A673 (cell line): ENCODE measurements at places on chromosomes 6 and 20. TPM values are rescaled to one million over a fixed set of nuclear protein-coding genes. Genes with fewer than 3 reads are reported as not detected.
A peak's percentile ranks its signal among the peaks of the same experiment; 100 is the strongest.

- peak; percentile 86 for DNase-seq
These were observed 9.0 kb downstream of the ADA start for GRCh38 chr20:44642203-44643153.

DNA sequence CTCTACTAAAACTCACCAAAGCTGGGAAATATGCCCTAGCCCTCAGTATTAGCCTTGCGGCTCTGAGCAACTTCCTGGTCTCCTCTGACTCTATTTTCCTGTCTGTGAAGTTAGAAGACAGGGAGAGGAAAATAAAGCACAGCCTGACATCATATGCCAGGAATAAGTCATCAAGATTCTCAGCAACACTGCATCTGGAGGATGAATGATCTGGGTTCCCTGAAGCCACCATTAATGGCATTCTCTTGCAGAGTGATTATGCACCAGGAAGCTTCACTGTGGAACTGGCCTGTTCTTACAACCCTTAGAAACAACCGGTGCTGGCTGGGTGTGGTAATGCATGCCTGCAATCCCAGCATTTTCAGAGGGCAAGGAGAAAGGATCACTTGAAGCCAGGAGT, 12.4 kb downstream of the ADGRF5 start:
- DNase-seq = no peak

DNA sequence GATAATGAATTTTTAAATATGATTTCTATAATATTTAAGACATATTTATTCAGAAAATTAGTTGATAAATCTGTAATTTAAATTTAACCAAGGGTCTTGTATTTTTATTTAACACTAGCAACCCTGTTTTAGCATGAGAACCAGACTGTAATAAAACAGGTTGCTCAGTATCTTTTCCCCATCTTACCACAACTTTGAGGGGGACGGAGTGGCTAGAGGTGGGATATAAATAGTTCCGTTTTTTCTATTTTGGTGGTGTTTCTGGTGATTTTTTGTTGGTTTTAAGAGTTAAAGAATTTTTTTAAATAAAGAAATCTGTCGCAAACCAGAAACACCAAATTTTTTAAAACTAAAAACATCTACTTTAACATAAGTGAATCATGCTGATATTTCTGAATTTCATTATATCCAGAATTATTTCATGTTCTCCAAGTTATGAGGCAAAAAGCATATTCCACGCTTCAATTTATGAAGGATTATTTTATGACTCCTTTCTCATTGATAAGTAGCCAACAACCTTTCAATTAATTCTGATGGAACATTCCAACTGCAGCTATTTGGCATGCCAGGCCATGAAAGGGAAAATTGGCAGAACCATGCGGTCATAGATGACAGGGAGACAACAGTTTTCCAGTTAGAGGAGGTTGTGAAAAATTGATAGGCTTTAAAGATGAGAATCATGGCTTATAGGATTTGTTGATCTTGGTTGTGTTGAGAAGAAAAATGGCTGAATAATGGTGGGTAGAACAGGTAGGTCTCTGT, 151.9 kb upstream of the CARMIL1 start:
- no peak for DNase-seq

DNA sequence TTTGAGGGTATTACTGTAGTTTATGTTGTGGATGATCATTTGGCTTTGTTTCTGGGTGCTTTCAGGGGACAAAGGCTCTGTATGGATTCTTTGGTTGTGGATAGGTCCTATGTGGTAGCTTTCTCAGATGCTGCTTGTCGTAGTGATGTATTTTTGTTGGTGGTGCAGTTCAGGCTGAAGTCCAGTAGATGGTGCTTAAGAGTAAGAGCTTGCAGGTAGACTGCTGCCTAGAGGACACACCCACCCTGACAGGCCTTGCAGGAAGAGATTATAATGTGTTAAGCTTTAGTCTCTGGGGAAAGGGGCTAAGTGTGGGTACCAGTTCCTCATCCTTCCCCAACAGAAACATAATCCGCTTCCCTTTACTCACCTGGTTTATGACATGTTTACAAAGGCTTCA, 62.6 kb upstream of the ADGRB3 start:
- DNase-seq = peak; percentile 87

- DNase-seq = peak; percentile 80
These were observed 36.7 kb upstream of the AAR2 start for GRCh38 chr20:36199345-36200257.

- peak; percentile 60 for DNase-seq
These were observed 608.4 kb downstream of the EPHA7 start for GRCh38 chr6:92810913-92811312.

DNA sequence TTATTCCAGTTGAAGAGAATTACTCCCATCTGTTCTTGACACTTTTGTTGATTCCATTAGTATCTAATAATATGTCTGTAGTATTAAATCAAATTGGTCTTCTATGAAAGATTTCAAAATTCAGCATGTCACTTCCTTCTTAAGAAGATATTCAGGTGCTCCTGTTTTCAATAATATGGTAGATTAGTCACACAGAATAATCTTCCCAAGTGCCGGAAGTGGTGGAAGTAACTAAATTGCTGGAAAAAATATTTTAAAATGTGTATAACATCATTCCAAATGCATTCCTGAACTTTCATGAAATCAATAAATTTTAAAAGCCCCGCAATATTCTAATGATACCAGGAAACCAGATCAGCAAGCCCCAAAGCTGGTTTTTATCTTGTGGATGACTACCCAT, 281.3 kb downstream of the EPM2A start:
- peak; percentile 87 for DNase-seq

- no peak for DNase-seq
These were observed 40.0 kb upstream of the SCP2D1 start for GRCh38 chr20:18773566-18773965.

DNA sequence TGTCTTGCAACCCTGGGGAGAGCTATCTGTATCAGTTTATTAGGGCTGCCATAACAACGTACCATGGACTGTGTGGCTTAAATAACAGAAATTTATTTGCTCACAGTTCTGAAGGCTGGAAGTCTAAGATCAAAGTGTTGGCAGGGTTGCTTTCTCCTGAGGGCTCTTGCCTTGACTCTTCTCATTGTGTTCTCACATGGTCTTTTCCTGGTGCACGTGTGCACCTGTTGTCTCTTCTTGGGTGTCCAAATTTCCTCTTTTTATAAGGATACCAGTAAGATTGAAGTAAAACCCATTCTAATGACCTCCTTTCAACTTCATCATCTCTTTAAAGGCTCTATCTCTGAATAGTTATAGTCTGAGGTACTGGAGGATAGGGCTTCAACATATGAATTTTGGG, 72.3 kb upstream of the PDE7B start:
- no peak for DNase-seq

DNA sequence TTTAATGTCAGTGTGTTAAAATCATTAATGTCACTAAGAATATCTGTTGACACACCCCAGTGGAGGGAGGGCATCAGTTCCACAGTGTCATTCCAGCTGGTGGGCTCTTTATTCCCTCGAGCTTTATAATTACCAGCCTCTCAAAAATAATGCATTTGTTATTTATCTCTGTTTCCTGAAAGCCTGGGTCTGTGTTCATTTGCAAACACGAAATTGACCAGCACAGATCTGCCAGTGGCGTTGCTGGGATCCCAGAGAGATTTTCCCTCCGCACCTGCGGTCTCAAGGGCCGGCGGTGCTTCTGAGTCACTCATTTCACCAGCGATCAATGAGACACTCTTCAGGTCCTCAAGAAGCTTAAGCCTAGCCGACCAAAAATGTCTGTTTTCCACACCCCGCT, 5.7 kb upstream of the PYGB start:
- DNase-seq = no peak

DNA sequence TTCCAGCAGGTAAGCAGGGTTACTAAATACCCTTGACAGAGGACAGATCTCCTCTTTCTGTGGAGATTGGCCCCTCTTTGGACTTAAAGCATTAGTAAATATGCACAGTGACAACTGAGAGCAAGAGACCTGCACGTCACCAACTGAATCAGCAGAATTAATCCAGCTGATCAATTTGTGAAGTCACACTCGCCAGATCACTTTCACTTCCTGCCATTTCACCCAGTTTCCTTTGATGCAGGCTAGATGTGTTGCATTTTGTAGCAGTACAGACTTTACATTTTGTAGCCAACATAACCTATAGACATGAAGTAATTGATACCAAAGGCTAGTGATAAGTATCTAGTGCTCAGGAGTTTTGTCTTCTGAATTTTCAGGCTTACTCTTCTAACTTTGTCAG, 11.9 kb downstream of the SYNE1 start:
- no peak for DNase-seq

GRCh38 chr6:14023855-14024254, 93.7 kb upstream of the CD83 start:
- no peak for DNase-seq

GRCh38 chr6:128174724-128175123, 273.9 kb upstream of the THEMIS start:
- no peak for DNase-seq

DNA sequence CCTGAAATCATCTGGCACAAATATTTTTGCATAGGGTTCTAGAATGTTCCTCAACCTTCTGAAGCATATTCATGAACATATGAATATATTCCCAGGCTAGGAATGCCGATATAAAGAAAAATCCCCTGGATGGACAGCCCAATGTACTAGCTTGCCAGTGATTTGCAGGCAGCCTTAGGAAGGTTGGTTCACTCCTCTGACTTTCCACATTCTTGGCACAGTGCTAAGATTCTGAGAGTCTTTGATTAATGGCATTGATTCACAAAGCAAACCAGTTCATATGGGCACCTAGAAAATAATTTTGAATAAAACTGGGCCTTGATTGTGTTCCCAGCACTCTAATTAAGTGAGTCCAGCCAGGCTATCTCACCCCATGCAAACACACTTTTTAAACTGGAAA, 56.9 kb upstream of the ENPP4 start:
- no peak for DNase-seq

DNA sequence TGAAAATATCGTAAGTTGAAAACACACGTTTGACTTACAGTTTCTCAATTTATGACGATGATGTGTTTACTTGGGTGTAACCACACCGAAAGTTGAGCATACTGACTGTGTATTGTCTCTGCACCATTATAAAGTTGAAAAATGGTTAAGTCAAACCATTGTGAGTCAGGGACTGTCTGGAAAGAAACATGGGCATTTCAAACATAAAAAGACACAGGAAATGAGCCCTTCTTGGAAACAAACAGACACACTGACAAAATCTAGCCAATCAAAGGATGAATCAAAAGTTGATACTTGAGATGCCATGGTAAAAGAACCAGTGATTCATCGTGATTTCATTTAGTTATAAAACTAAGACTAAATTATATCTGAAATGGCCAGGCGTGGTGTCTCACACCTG, 5.3 kb downstream of the POPDC3 start:
- no peak for DNase-seq

GRCh38 chr6:62035952-62036351, 250.1 kb downstream of the KHDRBS2 start:
- no peak for DNase-seq

DNA sequence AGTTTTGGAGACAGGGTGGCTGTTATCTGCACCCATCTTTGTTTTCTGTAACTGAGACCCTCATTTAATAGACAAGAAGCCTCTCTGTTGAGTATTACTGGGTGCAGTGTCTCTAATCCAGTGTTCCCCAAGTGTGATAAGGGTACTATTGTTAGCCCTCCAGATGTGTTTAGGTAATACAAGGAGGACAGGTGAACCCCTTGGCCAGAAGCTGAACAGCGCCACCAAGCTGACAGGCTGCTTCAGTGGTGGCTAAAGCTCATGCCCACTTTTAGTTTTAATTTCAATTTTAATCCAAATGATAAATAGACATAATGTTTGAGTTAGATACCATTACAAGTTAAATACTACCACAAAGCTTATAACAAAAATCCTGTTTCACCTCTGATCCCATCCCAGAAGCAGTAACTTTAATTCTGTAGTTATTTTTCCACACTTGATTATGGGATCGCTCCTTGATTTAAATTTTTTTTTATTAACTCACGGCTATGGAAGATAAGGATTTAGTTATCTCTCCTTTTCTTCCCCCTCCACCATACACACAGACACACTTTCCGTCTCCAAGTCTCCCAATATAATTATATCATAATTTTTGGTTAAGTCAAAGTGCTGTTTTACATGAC, 8.4 kb upstream of the STK35 start:
- DNase-seq = no peak

DNA sequence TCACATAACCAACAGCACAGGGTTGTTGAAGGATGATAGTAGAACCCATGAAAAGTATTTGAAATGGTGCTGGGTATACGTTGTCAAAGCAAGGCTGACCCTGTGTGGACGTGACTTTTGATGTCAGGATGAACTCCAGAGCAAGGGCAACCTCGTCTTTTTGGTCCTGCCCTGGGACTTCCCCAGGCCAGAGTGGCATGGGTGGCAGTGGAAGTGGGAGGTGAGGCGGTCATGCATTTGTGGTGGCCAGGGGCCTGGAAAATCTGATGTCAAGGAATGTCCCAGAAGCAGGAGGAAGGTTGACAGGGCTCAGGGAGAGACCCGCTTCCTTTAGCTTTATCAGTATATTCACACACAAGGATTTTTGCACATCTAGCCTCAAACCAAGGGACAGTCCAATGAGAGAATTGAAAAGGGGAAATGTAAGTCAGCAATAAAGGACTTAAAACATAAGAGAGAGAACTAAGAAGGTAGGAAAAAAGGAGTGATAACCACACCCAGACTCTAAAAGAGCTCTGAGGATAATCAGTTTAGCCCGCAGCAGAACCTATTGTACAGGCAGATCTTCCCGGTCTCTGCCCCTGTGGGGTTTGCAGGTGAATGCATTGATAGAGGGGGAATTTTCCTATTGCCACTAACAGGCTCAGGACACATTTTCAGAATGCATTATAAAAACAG, 98.8 kb upstream of the HDGFL1 start:
- no peak for DNase-seq

DNA sequence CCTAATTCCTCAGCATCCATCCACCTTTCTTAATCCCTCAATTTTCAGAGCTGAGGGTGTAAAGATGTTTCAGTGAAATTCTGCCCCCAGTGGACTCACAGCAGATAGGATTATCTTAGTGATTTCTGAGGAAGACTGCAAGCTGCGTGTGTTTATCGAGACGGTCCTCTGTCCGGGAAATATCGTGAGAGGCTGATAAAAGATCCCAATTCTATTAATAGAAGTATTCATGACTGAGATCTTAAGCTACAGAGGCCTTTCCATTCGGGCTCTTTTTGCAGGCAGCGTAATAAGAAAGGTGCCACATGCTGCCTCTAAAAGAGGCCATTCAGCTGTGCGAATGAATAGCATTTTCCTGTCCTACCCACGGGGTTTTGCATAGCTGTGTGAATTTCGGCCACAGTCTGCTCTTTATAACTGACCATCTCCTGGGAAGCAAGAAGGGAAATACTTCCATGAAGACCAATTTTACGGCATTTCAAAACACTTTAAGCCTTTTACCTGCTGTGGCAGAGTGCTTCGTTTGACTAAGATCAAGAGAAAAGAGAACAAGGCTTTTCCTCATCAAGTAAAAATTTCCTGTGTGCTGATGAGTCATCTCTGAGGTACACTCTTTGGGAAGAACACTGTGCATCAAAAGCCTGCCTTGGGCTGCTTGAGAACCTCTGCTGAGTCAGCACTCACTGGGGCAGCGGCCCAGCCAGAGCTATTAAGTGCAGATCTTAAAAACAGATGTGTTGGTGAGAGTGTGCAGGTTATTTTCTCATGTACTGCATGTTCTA, 208.8 kb downstream of the ARHGAP18 start:
- DNase-seq = peak; percentile 84

SLCO4A1 gene
- total RNA-seq = 44.5 and 48.8 TPM in 2 replicates

ELMO2 gene
- 35.3 and 38.5 TPM in 2 replicates for total RNA-seq

MAP3K5 gene
- 4.9 and 5.4 TPM in 2 replicates for total RNA-seq

TOMM6 gene
- 197 and 206 TPM in 2 replicates for total RNA-seq

FOXQ1 gene
- total RNA-seq = not detected in 2 replicates

SYCP2L gene
- 7.5 and 9.7 TPM in 2 replicates for total RNA-seq

TSPO2 gene
- not detected in 2 replicates for total RNA-seq
